CD4-positive, alpha-beta T cell treated with Interferon gamma for 1 hour (primary cell): ENCODE measurements at places on chromosomes 6 and 20.

GRCh38 chr6:81999270-81999669 lies 246.8 kb upstream of the TENT5A start:
- DNase-seq, result no peak

DNA sequence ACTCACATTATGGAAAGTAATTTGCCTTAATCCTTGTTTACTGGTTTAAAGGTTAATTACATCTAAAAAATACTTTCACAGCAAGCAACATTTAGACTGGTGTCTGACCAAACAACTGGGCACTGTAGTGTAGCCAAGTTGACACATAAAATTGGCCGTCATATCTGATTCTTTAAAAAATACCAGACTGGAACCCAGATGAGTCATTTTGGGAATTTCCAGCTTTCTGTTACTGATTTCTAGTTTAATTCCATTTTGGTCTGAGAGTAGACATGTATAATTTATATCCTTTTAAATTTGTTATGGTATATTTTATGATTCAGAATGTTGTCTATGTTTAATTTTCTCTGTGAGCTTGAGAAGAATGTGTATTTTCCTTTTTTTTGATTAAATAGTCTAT lies 44.1 kb downstream of the SCP2D1 start:
- DNase-seq, result no peak

DNA sequence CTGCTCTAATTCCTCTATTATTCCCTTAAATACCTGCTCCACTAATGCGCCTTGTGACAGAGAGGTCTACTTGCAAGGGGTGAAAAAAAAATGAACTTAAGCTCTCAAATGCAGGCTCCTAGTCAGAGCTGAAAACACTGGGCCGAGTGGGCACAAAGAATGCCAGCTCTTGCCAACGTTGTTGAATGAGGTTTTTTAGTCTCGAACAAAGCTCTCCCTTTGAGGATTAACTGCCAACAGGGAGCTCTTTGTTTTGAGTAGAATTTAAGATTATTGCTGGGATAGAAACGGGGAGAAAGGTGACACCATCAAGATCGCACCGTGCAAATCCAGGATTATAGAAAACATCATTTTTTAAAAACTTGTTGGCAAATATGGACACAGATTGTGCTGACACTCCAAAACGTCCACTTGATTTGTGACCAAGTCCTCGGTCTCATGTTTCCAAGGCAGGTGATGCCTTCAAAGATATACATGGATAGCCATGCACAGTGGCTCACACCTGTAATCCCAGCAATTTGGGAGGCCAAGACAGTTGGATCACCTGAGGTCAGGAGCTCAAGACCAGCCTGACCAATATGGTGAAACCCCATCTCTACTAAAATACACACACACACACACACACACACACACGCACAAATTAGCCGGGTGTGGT lies 163.2 kb downstream of the BMP7 start:
- DNase-seq, result no peak

DNA sequence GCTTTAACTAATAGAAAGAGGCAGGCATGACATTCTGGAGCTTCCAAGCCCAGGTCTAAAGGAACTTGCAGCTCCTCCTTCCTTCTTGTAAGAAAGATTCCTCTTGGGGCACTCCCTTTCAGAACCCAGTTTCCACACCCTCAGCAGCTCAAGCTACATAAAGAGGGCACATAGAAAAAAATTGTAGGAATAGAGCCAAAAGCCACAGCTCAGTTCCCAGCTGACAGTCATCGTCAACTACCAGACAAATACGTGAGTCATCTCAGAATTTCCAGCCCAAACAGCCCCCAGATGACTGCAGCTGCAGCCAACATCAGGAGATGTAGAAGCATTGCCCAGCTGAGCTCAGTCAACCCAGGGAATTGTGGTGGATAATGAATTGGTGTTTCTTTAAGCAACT lies 349.8 kb upstream of the ARID1B start:
- DNase-seq, result no peak
